D721Med (cell line): ENCODE measurements at places on chromosomes 5 and 9.

DNA sequence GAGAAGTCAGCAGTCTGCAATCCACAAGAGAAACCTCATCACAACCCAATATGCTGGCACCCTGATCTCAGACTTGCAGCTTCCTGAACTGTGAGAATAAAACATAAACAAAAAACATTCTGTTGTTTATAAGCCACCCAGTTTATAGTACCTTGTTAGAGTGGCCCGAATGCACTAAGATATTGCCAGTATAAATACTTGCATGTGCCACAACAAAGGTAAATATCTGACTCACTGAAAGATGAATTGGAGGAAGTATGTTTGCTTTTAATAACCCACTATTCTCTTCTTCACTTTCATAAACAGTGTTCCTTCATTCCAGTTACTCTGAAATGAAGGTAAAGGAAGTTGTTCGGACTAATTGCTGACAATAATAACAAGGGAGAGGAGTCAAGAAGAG, 1163.4 kb upstream of the CDH6 start:
- DNase-seq: no peak

GRCh38 chr5:53109056-53109442, 508 bp downstream of the MOCS2 start:
- DNase-seq: no peak

DNA sequence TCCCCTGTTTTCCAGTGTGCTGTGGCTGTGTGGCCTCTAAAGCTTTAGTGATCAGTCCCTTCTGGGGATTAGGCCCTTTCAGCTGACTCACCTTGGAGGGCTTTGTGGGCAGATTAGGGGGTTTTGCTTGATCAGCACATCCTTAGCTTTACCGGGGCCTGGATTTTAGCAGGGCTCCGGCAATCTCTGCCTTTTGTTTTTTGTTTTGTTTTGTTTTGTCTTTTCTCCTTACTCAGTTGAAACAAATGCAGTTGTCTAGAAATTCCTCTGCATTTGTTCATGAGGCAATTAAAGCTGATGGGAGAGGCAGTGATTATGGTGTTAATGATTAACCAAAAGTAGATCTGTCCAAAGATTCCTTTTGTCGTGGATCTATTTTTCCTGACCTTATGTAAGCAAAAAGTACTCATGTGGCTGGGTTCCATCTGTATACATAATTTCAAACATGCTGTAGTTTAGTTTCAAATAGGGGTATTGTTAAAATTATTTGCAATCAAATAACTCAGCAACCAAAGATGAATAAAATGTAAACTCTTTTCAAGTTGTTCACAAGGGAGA, 5.2 kb upstream of the TDRD7 start:
- DNase-seq: no peak

DNA sequence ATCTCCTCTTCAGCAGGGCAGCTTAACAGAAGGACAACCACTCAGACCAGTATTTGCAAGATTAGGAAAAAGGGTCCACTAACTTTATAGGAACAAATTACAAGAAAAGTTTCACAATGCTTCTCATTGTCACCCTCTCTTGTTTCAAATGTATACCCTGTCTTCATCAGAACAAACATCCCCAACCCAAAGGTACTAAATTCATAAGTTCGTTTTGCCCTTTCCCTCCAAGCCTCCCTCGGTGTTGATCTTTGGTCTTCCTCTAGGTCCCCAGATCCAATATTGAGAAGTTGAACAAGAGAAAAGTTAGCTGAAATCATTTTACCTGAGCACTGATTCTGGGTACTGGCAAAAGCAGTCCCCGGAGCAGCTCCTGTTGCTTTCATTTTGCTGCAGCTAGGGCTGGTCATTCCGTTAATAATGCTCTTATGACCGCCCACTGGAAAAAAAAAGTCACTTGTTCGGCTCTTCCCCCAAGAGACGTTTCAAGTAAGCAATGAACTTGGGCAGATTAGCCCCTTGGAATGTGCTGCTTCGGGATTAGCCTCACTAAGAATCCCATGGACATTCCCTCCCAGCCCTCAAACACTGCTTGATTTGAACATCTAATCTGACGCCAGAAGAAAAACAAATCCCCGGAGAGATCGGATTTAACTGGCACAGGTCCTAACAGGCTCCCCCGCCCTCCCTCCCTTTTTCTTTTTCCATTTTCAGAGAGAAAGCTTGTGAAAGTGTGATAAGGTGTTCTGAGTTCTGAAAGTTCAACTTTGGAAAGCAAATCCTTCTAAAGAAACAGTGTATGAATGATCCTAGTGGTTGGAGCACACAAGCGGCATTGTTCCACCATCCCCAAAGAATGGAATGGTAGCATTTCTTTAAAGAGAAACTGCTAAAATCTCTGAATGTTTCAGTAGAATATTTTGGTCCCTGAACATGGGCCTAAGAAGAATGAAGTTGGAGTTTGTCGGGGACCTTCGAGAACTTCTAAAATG, 252.5 kb downstream of the TRPM3 start:
- DNase-seq: no peak

GRCh38 chr5:34728236-34728635, 72.1 kb downstream of the RAI14 start:
- DNase-seq: no peak

DNA sequence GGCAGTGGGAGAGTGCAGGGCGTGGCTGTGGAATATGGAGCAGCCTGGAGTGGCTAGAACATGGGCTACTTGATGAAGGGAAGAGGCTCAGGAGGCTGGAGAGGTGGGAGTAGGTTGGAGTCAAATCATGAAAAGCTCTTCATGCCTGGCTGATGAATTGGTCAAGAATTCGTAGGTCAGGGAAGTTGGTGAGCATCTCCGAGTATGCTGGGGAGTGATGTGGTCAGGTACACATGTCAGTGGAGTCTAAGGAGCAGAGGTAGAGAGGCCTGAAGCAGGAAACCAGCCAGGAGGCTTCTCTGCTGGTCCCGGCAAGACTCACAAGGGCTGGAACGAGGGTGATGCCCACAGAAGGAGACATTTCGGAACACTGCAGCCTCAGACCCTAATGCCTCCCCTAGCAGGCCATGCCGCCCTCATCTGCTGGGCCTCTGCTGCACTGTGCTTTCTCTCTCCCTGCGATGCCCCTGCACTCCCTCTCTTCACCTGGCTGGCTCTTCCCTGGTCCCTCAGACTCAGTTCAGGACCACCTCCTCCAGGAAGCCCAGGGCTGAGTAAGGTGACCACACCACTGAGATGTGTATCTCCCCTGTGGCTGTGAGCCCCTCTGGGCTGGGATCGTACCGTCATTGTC, 33.6 kb downstream of the TMOD1 start:
- DNase-seq: no peak

DNA sequence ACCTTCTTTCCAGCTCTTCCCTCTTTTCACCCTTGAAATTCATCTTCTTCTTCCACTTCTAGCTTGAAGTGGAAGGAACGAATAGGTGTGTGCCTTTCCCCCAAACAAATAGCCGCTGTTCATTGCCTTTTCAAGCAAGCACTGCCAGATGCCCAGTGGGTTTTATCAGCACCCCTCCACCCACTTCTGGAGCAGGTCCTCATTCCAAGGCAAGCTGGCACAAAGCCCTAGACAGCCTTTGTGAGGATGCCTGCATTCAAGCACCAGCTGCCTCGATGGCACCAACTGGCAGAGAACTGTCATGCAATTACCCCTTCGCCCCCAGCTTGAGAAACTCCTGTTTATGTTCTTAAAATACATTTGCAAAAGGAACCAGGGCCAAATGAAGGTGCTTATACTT, 36.5 kb downstream of the SERINC5 start:
- DNase-seq: no peak

GRCh38 chr5:78753093-78753531, 104.5 kb upstream of the LHFPL2 start:
- no peak for DNase-seq

DNA sequence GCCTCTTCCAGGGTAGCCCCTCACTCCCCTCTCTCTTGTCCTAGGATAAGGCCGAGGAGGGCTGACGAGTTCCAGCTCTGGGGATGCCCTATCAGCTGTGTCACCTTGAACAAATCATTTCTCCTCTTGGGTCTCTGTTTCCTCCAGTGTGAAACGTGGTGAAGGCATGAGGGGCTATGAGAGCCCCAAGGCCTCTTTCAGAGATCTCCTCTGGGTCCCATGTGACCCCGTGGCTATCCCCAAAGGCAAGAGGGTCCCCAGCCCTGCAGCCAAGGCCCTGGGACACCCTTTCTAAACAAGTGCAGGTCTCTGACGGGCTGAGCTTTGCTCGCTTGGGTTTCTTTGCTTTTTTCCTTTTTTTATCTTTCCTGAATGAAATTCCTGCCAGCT, 25.5 kb upstream of the SPTLC1 start:
- no peak for DNase-seq

DNA sequence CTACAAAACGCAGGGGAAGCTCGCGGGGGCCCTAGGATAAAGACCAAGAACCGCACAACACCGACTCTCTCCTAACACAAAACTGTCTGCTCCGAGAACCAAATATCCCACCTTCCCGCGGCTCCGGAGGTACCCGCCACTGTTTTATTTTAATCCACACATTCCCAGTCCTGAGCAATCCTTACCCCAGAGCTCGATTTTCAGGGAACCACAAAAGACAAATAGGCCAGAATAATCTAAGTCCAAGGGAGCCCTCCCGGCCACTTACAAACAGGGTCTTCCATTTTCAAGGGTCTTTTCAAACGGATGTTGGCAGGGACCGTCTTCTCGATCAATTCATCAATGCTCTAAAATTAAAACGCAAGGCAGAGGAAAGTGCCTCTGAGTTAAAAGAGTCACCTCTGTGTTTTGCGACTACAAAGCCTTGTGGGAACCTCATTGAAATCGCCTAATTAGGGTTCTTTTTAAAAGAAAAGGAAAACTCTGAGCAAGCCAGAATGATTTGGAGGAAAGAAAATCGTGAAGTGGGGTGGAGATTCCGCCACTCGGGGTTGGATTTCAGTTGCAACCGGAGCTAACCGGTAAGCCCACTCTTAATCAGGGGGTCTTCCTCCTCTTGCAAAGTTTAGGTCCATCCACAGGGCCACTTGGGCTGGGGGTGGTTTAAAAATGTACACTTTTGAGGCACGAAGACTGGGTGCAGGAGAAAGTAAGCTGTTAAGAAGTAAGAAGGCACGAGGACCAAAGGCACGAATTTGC, 1.0 kb downstream of the GLDC start:
- no peak for DNase-seq

- DNase-seq: no peak
These were observed 76.7 kb upstream of the SPOCK1 start for GRCh38 chr5:137575847-137576246.

DNA sequence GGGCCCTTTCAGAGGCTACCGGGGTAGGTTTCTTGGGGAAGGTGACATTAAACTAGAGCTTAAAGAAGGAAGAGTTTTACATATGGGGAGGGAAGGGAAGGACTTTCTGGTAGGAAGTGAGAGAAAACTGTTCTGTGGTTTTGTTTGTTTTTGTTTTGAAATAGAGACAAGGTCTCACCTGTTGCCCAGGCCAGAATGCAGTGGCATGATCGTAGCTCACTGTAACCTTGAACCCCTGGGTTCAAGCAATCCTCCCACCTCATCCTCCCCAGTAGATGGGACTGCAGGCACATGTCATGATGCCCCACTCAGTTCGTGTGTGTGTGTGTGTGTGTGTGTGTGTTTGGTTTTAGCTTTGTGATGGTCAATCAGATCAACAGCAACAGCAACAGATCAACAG, 37.4 kb upstream of the CNOT6 start:
- no peak for DNase-seq
